ENCODE measurements at places on chromosomes 1 and 21. TPM values are rescaled to one million over a fixed set of nuclear protein-coding genes. Genes with fewer than 3 reads are reported as not detected.

The SMPDL3B gene
- total RNA-seq, result 83.1 TPM

The SMYD3 gene
- 31.7 TPM for total RNA-seq

DNA sequence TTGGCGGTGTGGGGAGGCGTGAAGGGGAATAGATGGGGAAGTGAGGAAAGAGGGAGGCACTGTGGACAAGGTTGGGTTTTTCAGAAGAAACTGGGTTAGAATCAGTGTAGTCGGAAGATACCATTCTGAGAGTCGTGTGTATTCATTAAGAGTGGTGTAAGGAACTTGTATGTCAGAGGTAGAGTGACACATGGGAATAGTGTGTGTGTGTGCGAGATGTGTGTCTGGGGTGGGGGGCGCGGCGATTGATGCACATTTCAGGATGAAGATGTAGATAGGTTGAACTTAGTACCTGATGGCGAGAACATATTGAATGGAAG is 878 bp downstream of the SMG7 start:
- no peaks in the 10 kb centered on the region for H3K36me3 ChIP-seq
- DNase-seq, result no peak
- H3K4me3 ChIP-seq, result peak overlapping the region; percentile 86
- peaks cover 34% of the 10 kb centered on the region for H3K4me1 ChIP-seq
- no peaks in the 10 kb centered on the region for H3K27me3 ChIP-seq
- H3K27ac ChIP-seq, result no peak overlapping the region

DNA sequence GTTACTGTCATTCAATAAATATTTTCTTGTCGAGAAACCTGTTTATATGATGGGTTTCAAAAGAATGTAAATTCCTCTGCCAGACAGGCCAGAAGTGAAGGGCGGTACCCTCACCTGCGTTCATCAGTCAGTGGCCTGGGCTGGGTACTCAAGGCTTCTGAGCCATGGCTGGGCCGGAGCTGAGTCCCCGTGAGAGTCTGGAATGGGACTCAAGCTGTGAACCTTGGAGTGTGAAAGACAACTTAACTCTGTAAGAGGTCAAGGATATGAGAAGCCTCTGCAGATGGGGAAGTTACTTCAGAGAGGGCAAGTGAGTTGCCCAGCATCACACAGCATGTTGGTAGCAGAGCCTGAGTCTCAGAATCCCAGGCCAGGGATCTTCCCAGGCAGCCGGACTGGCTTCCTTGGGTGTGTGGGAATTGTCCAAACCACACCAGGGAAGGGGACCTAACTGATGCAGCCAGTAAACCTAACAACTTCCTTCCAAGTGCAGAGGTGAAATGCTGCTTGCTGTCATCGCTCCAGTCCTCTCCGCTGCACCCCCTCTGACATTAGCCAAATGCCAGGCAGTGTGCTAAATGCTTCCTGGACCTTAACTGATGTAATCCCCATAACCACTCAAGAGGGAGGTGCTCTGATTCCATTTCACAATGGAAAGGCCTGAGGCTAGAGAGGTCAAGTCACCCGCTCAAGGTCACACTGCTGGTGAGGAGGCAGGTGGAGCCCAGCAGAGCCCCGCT is 4.8 kb downstream of the DISP3 start:
- no peak overlapping the region for H3K27ac ChIP-seq
- H3K36me3 ChIP-seq, result no peaks in the 10 kb centered on the region
- no peak for DNase-seq
- no peak overlapping the region for H3K4me3 ChIP-seq
- H3K27me3 ChIP-seq, result peaks cover 11% of the 10 kb centered on the region

DNA sequence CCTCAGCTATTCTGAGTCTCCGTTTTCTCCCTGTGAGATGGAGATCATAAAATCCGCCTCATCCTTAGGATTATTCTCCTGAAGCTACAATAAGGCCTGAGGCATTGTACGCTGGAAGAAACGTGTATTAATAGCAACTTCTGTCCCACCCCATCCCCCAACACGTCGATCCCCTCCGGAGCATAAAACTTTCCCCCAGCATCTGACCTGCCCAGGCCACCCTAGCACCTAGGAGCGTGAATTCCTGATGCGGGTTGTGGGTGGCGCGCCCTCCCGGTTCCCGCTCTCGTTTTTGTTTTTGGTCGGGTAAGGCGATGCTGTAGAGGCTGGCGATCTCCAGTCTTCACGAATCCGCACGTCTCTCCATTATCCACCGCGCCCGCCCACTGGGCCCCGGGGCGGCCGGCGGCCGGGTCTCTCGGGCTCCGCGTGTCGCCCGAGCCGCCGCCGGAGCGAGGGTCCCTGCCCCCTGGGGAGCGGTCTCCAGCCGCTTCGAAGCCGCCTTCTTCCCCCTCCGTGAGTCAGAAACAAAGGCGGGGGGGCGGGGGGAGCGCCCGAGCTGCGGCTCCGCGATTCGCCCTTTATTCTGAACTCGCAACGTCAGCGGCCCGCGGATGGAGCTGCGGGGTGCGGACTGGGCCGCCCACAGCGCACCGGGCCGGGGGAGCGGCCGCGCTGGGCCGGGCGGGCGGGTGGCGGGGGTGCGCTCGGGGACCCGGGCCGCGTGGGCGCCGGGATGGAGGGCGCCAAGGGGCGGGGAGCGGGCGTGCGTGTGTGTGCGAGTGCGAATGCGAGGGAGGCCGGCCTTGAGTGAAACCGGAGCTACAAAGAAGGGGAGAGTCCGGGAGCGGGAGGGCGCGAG is at the start of gene PLEKHO1:
TSS of gene PLEKHO1 (plus strand) at position 646 of the 862 bp plus-strand sequence. CDS start 342 bp downstream, outside the sequence.
- H3K27me3 ChIP-seq, result peaks cover 33% of the 10 kb centered on the region
- DNase-seq, result peak; percentile 71
- peak within 1 kb of the TSS; percentile 92 for H3K4me3 ChIP-seq
- H3K27ac ChIP-seq, result no peak within 1 kb of the TSS
- peaks cover 7% of the 10 kb centered on the region for H3K36me3 ChIP-seq

DNA sequence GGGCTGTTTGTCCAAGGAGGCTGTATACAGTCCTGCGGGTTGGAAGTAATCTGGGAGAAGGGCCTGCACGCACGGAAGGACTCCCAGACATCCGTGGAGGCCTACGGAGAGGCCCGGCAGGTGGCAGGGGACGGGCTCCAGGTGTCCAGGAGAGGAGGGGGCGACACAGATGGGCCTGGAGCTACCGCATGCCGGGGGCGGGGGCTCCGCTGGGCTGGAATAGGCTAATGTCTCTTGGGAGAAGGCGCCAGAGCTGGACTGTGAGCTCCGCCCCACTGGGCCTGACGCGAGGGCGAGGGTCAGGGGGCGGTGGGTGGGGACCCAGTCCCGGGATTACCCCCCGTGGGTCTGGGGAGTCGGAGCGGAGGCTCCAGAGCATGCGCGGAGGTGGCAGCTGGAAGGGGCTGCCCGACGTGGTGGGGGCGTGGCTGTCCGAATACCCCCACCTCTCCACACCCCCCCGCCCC is 659 bp downstream of the AGO1 start:
- H3K36me3 ChIP-seq, result no peaks in the 10 kb centered on the region
- H3K27me3 ChIP-seq, result no peaks in the 10 kb centered on the region
- H3K4me1 ChIP-seq, result peaks cover 37% of the 10 kb centered on the region
- DNase-seq, result peak; percentile 83

DNA sequence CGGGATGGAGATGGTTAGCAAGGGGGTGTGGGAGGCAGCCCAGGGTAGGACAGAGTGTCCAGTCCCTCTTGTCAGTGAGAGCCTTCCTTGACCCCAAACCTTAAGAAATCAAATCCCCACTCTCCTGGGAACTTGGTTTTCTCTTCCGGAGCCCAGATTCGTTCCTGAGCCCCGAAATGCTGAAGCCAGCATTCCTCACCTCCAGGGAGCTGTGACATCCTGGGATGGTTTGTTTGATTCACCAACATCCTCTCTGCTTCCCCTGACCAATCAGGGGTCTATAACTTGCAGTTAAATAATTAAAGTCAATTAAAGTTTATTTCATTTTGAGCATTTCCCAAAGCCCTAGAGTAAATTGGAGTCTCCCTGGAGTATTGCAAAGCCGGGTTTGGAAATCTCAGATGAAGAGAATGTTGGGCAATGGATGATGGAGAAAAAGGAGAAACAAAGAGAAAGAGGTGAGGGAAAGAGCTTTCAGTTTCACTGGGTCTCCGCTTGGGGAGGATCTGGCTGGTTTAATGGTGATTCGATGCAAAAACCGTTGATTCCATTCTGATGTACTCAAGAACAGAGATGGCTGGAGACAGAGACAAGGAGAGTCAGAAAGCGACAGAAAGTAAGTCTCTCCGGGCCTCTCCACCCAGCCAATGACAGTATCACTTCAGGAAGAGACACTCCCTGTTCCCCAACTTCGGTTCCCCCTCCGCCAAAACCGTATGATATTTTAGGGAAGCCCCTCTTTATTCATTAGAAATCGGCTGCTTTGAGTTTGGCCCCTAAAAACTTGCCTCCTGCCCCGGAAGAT is 12.8 kb upstream of the ALX3 start:
- peaks cover 81% of the 10 kb centered on the region for H3K27me3 ChIP-seq
- peaks cover 21% of the 10 kb centered on the region for H3K4me1 ChIP-seq
- peak; percentile 59 for DNase-seq
- H3K27ac ChIP-seq, result no peak overlapping the region

The KLHDC9 gene
- 6.3 TPM for total RNA-seq

The RIMKLA gene
- total RNA-seq, result 5.5 TPM

DNA sequence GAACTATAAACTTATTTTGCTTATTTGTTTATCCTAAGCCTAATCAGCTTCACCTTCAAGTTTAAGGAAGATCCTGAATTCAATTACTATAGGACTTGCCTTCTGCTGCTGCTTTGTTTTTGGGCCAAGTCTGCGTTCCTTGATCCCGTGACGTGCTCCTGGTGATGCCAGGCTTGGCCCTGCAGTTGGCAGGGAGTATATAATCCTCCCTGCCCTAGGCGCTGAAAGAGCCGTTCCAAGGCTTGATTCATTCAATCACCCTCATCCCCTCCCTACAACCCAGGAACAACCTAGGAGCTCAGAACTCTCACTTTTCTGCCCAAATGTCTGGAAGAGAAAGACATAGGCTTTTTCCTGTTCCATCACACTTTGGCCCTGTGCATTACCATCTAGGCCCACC is 12.4 kb upstream of the LRRN2 start:
- no peak overlapping the region for H3K4me3 ChIP-seq
- H3K36me3 ChIP-seq, result no peaks in the 10 kb centered on the region
- no peak for DNase-seq
- peaks cover 17% of the 10 kb centered on the region for H3K4me1 ChIP-seq
- H3K27me3 ChIP-seq, result no peaks in the 10 kb centered on the region

- H3K36me3 ChIP-seq, result 0 out of 2 replicates have a peak, but pooled peaks cover under 1% of the 10 kb centered on the region
- no peak overlapping the region for H3K4me3 ChIP-seq
- DNase-seq, result no peak
- no peaks in the 10 kb centered on the region for H3K27me3 ChIP-seq
- H3K27ac ChIP-seq, result no peak overlapping the region
Observed at GRCh38 chr1:5317391-5317790, 663.0 kb downstream of the AJAP1 start.

DNA sequence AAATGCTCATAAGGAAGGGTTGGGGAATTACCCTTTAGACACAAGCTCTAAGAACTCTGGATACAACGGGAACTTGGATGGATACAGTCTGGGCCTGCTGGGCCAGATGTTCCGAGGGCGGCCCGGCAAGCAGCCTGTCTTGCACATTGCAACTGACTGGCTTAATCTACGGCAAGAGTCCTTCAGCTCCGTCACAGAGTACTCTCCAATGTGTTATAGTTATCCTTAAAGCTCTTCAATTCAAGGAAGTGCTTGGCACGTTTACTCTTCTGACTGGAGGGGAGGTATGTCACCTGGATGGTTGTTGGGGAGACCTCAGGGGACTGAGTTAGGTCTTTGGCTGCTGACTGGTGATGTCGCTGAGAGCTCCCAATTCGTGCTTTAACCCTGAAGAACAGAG is 1.1 kb upstream of the CFAP141 start:
- DNase-seq, result no peak
- no peak overlapping the region for H3K4me3 ChIP-seq
- H3K27ac ChIP-seq, result no peak overlapping the region
- no peaks in the 10 kb centered on the region for H3K4me1 ChIP-seq

The CAPN8 gene
- not detected for total RNA-seq

The CRP gene
- total RNA-seq, result not detected

DNA sequence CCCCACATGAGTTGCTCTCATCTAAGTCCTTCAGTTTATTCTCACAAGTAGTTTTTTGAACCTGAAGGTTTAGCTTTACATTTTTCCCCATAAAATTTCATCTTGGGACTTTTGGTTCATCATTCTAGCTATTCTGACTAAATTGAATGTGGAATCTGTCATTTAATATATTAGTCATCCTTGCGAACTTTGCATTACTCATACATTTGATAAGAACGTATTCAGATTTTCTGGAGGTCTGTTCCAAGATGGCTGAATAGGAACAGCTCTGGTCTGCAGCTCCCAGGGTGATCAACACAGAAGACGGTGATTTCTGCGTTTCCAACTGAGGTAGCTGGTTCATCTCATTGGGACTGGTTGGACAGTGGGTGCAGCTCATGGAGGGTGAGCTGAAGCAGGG is 59.8 kb upstream of the CSF1 start:
- H3K4me1 ChIP-seq, result no peaks in the 10 kb centered on the region
- DNase-seq, result no peak
- H3K27ac ChIP-seq, result no peak overlapping the region
- H3K27me3 ChIP-seq, result no peaks in the 10 kb centered on the region
- H3K4me3 ChIP-seq, result no peak overlapping the region

The LGR6 gene
- 0.66 TPM for total RNA-seq

The TRNP1 gene
- total RNA-seq, result 69.3 TPM

DNA sequence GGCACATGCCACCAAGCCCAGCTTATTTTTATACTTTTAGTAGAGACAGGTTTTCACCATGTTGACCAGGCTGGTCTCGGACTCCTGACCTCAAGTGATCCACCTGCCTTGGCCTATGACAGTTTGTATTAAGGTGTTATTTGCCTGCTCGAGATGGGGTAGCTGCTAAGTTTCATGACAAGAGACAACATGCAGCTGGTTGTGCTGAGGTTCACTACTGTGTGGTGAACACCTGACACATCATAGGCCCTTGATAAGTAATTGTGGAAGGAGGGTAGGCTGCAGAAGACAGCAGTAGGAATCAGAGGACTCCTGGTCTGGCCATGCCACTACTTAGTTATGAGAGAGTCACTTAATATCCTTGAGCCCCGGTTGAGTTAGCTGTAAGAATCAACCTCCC is 46.2 kb downstream of the PLPP3 start:
- peaks cover 90% of the 10 kb centered on the region for H3K4me1 ChIP-seq
- H3K27me3 ChIP-seq, result no peaks in the 10 kb centered on the region
- H3K27ac ChIP-seq, result no peak overlapping the region
- no peak for DNase-seq

The KRTAP11-1 gene
- not detected for total RNA-seq

DNA sequence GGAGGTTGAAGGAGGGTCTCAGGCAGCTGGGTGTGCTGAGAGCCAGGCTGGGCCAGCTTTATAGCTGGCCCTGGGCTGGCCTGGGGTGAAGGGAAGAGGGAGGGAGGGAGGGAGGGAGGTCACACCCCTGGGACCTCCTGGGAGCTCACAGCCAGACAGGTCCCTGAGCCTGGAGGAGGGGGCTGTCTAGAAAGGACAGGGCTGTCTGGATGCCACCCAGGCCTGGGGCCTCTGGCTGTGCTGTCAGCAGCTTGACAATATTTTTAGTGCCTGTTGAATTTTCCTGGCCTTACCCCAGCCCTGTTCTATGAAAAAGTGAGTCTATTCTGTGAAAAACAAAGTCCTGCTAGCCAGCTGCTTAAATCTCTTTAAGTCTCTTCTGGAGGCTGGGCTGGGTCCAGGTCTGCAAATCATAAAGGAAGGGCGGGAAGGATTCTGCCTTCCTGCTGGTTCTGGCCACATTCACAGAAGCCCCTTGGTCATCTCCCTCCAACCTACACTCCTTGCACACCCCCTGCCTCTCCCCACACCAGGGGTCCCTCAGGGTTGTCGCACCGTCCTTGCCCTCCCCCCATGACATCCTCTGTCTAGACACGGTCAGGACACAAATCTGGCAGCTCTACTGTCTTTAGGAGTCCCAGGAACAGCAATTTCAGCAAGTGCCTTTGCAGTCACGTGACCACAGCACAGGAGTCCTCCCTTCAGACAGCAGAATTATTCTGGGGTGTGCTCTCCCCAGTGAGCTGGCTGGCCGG is at the start of gene LEFTY2:
TSS of gene LEFTY2 (minus strand) at position 34 of the 755 bp plus-strand sequence. CDS start 80 bp downstream, outside the sequence.
- no peak for DNase-seq
- peak within 1 kb of the TSS; percentile 59 for H3K4me3 ChIP-seq
- H3K27ac ChIP-seq, result 0 out of 2 replicates have a peak within 1 kb of the TSS, but pooled peaks have one; percentile 14
- peaks cover 4% of the 10 kb centered on the region for H3K27me3 ChIP-seq
- no peaks in the 10 kb centered on the region for H3K36me3 ChIP-seq

Measured in GM23338 (cell line).